ENCODE measurements at places on chromosomes 3 and 15.

DNA sequence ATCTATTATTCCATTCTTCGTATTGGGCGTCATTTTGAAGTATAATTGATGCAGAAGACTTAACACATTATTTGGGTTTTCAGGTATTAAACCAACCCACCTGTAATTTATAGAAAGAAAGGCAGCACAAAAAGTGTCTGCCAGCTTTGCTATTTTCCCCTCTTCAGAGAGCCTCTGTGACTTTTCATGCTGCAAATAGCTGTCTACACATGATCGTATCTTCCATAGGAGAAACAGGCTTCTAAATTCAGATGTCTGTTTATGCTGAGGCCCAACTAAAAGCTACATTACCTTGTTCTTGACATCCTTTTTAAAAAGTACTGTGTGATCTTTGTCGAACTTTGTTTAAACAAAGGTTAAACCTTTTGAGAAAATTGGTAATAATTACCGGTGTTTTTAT, 5.0 kb downstream of the ACKR2 start:
- H3K27ac ChIP-seq, result no peak overlapping the region
- no peaks in the 10 kb centered on the region for H3K36me3 ChIP-seq
- peaks cover 3% of the 10 kb centered on the region for H3K4me1 ChIP-seq
- H3K4me3 ChIP-seq, result no peak overlapping the region
- no peak for DNase-seq
- H3K27me3 ChIP-seq, result no peaks in the 10 kb centered on the region

DNA sequence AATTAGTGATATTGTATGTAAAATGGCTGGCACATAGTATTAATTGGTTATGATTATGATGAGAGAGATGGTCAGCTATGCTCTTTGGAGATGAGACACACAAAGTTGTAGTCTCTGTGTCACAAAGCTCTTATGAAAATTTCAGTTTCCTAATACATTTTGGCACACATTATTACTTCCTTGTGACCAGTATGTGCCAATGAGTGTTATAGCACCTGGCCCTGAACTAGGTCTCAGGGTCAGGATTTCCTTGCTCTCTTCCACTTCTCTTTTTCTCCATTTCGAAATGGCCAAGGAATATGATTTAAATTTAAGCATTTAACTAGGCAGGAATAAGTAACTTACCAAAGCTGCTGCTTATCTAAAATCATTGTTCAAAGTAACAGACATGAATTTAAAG, 28.0 kb downstream of the TIPARP start:
- no peak overlapping the region for H3K27ac ChIP-seq
- peaks cover 5% of the 10 kb centered on the region for H3K36me3 ChIP-seq
- H3K4me1 ChIP-seq, result no peaks in the 10 kb centered on the region
- no peak overlapping the region for H3K4me3 ChIP-seq

GRCh38 chr3:196144383-196145105, 62.7 kb upstream of the TFRC start:
- H3K27me3 ChIP-seq, result peaks cover 8% of the 10 kb centered on the region
- H3K27ac ChIP-seq, result no peak overlapping the region
- H3K36me3 ChIP-seq, result no peaks in the 10 kb centered on the region
- H3K4me1 ChIP-seq, result no peaks in the 10 kb centered on the region
- no peak overlapping the region for H3K4me3 ChIP-seq

GRCh38 chr3:140270329-140270728, 335.3 kb downstream of the CLSTN2 start:
- no peak overlapping the region for H3K27ac ChIP-seq
- H3K4me3 ChIP-seq, result no peak overlapping the region
- no peaks in the 10 kb centered on the region for H3K36me3 ChIP-seq
- H3K4me1 ChIP-seq, result peaks cover 5% of the 10 kb centered on the region
- no peaks in the 10 kb centered on the region for H3K27me3 ChIP-seq
- no peak for DNase-seq

- H3K27me3 ChIP-seq, result no peaks in the 10 kb centered on the region
- no peak for DNase-seq
- H3K4me1 ChIP-seq, result no peaks in the 10 kb centered on the region
- no peak overlapping the region for H3K27ac ChIP-seq
- no peak overlapping the region for H3K4me3 ChIP-seq
- H3K36me3 ChIP-seq, result no peaks in the 10 kb centered on the region
Measured at GRCh38 chr15:63312286-63312685, 34.9 kb downstream of the APH1B start.

- no peak for DNase-seq
- peaks cover 79% of the 10 kb centered on the region for H3K36me3 ChIP-seq
- H3K4me1 ChIP-seq, result peaks cover 2% of the 10 kb centered on the region
- no peaks in the 10 kb centered on the region for H3K27me3 ChIP-seq
- no peak overlapping the region for H3K27ac ChIP-seq
- H3K4me3 ChIP-seq, result no peak overlapping the region
Measured at GRCh38 chr15:75208501-75209288, 7.0 kb downstream of the C15orf39 start.

DNA sequence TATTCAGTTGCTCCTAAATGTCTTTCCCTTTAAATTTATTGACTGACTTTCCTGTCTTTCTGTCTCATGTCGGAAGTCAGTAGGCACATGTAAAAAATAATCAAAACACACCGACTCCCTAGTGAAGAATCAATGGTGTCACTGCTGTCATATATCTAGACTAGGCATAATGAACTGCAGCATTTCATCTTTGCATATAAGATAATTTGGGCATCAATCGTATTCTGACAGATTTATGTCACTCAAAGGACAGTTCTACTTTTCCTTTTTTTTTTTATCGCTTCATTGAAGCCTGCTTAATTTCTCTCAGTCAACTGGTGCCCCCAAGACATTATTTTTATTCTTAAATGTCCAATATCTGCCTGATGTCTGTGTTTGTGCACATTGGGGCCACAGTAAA, 206.3 kb downstream of the MEIS2 start:
- no peak for DNase-seq
- H3K4me1 ChIP-seq, result peaks cover 15% of the 10 kb centered on the region
- peaks cover 12% of the 10 kb centered on the region for H3K36me3 ChIP-seq
- no peaks in the 10 kb centered on the region for H3K27me3 ChIP-seq

- H3K4me1 ChIP-seq, result no peaks in the 10 kb centered on the region
- H3K27me3 ChIP-seq, result no peaks in the 10 kb centered on the region
- no peak overlapping the region for H3K27ac ChIP-seq
- no peak overlapping the region for H3K4me3 ChIP-seq
- DNase-seq, result no peak
Measured at GRCh38 chr3:15657016-15657415, 55.5 kb downstream of the BTD start.

- DNase-seq, result no peak
- no peaks in the 10 kb centered on the region for H3K4me1 ChIP-seq
Measured at GRCh38 chr3:100538339-100538706, 45.9 kb downstream of the TMEM45A start.

GRCh38 chr15:67818464-67818863, 6.8 kb upstream of the SKOR1 start:
- H3K27me3 ChIP-seq, result peaks cover 66% of the 10 kb centered on the region
- H3K36me3 ChIP-seq, result no peaks in the 10 kb centered on the region
- peaks cover 10% of the 10 kb centered on the region for H3K4me1 ChIP-seq
- no peak overlapping the region for H3K4me3 ChIP-seq
- DNase-seq, result no peak

GRCh38 chr3:45753095-45753494, 43.2 kb downstream of the SLC6A20 start:
- peaks cover 2% of the 10 kb centered on the region for H3K36me3 ChIP-seq
- no peaks in the 10 kb centered on the region for H3K4me1 ChIP-seq
- no peak for DNase-seq

DNA sequence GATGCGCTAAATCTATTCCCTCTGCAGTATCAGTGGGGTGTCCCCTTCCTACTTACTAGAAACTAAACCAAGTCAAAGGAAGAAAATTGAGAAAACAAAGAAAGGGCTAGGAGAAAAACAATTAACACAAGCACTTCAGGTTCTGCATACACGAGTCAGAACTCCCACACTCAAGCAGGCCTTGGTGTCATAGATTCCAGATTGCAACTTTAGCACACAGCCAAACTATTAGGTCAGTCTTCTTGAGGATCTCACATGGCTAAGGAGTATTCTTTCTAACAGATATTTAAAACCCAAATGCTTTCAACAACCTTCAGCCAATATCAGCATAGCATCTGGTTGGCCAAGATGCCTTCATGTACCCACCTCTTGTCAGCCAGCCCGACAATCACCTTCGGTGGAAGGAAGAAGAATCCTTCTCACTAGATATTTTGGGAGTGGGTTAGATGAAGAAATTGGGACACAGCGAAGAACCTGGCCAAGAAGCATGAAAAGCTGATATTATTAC, 340.0 kb downstream of the VPS13C start:
- DNase-seq, result no peak
- H3K36me3 ChIP-seq, result no peaks in the 10 kb centered on the region
- H3K4me1 ChIP-seq, result no peaks in the 10 kb centered on the region
- no peak overlapping the region for H3K4me3 ChIP-seq
- no peaks in the 10 kb centered on the region for H3K27me3 ChIP-seq

DNA sequence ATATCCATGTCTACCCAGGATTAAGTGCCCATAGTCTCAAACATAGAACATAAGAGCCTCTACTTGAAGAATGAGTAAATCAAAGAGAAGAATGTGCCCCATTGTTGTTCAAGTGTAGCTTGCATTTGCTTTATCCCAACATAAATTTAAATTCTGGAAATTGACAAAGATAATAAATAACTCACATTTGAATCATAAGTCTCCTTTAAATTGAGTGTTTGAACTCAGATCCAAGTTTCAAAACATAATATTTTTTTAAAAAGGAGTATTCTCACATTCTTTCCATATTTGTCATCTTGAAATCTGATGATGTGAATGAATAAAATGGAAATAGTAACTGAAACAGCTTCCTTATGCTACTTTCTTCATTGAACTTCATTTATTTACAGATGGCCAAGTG, 135.2 kb downstream of the MECOM start:
- H3K27ac ChIP-seq, result no peak overlapping the region
- no peak for DNase-seq
- no peaks in the 10 kb centered on the region for H3K4me1 ChIP-seq
- no peaks in the 10 kb centered on the region for H3K36me3 ChIP-seq
- no peak overlapping the region for H3K4me3 ChIP-seq

DNA sequence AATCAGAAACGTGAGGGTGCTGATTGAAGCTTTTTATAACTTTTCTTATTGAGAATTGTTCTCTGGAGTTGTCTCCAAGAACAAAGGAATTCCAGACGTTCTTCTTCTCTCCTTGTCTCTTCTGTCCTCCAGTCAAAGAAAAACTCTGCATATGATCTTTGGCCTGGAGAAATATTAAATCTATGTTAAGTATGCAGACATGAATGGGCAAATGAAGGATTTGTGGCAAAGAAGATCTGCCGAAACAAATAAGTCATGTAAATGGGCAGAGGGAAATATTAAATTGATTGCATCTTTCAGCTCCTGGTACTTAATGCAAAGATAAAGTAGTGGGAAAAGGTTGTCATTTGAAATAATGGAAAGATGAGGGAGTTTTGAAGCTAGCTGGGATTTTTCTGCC, 74.9 kb downstream of the IGF1R start:
- H3K36me3 ChIP-seq, result no peaks in the 10 kb centered on the region
- peaks cover 20% of the 10 kb centered on the region for H3K4me1 ChIP-seq
- no peak overlapping the region for H3K27ac ChIP-seq
- H3K4me3 ChIP-seq, result no peak overlapping the region

GRCh38 chr3:8319935-8320634, 181.5 kb upstream of the LMCD1 start:
- no peak overlapping the region for H3K27ac ChIP-seq
- DNase-seq, result no peak
- H3K4me3 ChIP-seq, result no peak overlapping the region

DNA sequence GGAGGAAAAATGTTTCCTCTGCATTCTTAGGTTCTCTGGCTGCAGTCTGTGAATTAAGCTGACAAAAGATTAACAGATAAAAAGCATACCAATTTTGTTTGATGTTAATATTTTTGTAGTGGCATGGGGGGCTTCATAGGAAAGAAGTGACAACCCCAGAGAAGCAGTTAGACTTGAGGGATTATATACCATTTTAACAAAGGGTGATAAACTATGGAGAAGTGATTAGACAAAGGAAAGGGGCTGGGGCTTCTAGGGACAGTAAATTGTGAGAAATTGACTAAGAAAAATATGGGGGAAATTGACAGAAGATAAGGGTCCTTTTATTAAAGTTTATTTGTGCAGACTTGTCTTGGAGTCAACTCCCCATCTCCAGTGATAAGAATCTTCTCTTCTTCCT, 55.7 kb upstream of the NR2E3 start:
- H3K27me3 ChIP-seq, result no peaks in the 10 kb centered on the region
- no peak overlapping the region for H3K27ac ChIP-seq
- DNase-seq, result no peak
- no peaks in the 10 kb centered on the region for H3K4me1 ChIP-seq
- H3K4me3 ChIP-seq, result no peak overlapping the region

DNA sequence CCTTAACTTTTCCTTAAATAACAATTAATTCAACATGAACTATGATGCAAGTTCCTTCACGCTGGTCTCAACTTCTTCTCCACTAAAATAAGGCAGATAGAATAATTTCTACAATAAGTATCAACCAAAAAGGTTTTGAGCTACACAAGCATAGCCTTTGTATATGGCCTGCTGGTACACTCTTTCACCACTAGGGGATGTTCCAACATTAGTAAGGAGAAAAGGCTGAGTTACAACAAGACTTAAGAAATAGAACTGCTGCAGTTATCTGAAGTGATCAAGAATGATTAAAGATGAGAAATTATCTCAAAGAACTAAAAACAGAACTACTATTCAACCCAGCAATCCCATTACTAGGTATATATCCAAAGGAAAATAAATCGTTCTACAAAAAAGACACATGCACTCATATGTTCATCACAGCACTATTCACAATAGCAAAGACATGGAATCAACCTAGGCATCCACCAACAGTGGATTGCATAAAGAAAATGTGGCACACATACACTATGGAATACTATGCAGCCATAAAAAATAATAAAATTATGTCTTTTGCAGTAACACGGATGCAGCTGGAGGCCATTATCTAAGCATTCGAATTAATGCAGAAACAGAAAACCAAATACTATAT, 14.4 kb downstream of the ATP13A3 start:
- peaks cover 7% of the 10 kb centered on the region for H3K36me3 ChIP-seq
- H3K4me1 ChIP-seq, result no peaks in the 10 kb centered on the region
- no peaks in the 10 kb centered on the region for H3K27me3 ChIP-seq
- no peak overlapping the region for H3K4me3 ChIP-seq

GRCh38 chr3:4011166-4011565, 211.9 kb downstream of the LRRN1 start:
- no peak overlapping the region for H3K27ac ChIP-seq
- no peaks in the 10 kb centered on the region for H3K27me3 ChIP-seq
- H3K4me1 ChIP-seq, result peaks cover 6% of the 10 kb centered on the region
- DNase-seq, result no peak
- H3K36me3 ChIP-seq, result no peaks in the 10 kb centered on the region

GRCh38 chr3:67685499-67685898, 31.1 kb upstream of the SUCLG2 start:
- no peaks in the 10 kb centered on the region for H3K4me1 ChIP-seq
- no peaks in the 10 kb centered on the region for H3K27me3 ChIP-seq
- H3K36me3 ChIP-seq, result no peaks in the 10 kb centered on the region
- no peak overlapping the region for H3K4me3 ChIP-seq
- DNase-seq, result no peak

Measured in neuronal stem cell (in vitro differentiated cells).